ENCODE measurements at places on chromosomes 7 and 10.

DNA sequence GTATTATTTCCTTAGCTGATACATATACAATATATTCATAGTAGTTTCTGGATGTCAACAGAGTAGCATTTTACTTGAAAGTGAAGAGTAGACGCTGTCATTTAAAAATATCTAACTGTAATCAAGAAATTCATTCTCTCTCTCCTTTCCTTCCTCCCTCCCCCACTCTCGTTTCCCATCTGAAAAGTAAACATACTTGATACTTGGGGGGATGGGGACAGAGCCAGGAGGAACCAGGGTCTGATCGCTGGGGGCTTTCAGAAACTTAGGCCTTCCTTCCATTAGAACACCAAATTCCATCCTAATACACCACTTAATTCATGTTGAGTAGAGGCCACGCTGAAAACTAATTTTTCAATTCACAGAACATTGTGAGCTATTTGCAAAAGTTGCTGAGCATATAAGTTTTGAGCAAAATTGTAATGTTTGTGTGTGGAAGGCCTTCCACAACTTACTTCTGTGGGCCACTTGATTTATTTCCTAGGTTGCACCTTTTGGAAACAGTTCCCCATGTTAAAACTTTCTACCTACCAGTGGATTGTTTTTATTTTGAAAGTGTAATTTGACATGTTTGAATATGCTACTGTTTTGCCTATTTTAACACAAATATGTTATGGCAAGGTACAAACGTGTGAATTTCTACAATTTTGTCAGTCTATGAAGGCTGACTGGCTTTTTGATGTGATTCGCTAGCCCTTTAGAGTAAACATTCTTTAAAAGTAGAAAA is 35.2 kb downstream of the CNPY1 start:
- no peak for DNase-seq

DNA sequence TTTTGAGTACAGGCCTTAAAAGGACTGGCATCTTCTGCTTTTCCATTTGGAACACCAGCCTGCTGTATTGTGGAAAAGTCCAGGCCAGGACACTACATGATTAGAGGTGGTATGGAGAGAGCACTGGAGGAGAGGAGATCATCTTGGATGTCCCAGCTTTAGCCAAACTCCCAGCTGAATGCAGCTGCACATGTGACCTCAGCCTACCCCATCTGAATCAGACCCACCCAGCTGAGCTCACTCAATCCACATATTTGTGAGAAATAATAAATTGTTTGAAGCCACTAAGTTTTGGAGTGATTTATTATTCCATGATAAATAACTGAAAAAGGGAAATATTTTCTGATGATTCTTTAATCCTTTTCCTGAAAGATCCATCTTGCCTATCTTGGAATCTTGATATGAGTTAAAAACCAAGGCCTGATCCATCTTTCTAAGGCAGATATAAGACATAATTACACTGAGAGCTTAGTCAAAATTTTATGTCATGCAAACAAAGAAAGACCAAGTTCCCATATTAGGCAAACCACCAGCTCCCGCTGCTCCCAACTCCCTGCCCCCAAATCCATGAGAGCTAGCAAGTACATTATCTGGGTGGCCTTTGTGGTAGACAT is 55.1 kb upstream of the TRIL start:
- DNase-seq: no peak

DNA sequence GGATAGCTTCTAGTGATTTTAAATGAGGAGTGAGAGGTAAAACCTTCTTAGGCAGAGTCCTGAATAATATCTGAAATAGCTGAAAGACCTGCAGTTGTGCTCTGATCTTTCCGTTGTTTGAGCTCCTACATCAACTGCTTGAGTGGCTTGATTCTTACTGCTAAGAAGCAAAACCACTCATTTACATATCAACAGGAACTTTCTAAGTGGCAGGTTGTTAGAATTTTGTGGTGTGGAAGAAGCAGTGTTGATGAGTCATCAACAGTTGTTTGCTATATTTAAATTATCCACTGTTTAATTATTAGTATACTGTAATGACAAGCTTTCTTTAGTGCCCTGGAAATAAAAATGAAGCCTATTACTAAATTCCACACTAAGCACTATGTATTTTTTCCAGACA is 689.5 kb downstream of the DNAJB9 start:
- no peak for DNase-seq

DNA sequence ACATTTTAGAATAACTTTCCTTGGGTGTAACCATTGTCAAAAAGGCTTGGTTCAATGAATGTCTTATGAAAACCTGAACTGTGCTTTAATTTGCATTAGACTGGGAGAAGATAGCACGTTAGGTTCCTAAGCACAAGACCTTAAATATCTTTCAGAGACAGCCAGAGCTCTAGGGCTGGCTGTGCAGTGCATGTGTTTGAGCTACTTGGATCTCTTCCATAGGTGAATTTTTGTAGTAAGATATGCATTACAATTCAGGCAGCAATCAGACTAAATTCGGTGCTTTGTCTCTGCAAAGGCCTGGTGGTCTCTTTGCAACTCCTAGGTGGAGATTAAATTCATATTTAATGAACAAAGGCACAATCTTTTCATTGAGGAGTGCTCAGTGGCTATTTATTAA is 192.0 kb downstream of the ZNF438 start:
- DNase-seq: no peak

- DNase-seq: no peak
Measured at GRCh38 chr10:11831520-11831951, 8.4 kb downstream of the PROSER2 start.

GRCh38 chr10:60963441-60964256 is 19.7 kb upstream of the RHOBTB1 start:
- no peak for DNase-seq

DNA sequence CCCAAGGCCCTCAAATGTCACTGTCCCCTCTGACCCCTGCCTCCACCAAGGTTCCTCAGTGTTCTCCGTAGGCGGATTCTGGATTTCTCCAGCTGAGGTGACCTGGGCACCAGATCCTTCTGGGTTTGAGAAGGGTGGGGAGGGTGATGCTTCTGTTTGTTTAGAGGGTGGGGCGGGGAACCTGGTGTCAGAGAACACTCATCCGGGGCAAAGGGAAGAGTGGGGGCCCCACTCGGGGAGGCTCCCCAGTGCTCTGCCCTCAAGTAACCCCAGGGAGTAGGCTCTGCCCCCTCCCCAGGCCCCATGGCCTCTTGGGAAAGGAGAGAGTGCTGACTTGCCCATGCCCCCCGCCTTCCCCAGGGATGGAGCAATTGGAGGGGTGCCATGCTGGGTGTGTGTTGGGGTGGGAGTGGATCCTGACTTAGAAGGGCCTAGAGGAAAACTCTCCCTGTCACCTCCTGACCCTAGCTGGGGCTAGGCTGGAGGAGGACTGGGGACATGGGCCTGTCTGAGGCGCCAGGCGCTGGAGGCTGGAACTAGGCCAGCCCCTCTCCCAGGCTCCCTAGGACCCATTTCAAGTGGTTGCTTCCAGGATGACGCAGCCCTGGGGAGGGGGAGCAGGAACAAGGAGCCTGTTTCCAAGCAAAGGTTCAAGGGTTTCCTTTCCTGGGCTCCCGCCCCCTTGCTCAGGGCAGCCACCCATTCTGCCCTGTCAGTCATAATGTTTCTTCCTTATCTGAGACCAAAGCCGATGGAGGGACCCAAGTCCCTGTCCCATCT is 27.9 kb downstream of the KAZALD1 start:
- no peak for DNase-seq

DNA sequence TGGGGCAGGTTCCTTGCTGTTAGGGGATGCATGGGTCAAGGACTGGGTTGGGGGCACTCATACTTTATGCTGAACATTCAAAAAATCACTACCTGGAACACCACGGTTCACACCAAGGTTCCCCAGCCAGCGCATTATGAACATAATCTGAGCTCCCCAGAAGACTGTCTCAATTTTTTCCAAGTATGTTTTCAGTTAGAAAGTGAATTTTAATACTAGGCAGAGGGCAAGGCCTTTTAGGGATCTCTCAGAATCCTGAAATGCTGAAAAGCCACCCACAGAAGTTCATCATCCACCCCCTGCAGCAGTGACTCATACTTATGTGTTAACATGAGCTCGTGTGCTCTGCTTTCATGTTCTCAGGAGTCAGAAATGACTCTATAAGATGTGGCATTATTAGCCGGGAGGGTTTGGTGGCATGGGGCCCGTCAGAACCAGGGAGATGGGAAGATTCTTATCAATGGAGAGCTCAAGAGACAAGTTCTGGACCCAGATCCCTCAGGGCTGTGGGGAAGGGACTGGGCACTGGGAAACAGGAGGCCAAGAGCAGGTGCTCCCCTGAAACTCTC is 185.2 kb upstream of the ITGB1 start:
- peak; percentile 64 for DNase-seq

DNA sequence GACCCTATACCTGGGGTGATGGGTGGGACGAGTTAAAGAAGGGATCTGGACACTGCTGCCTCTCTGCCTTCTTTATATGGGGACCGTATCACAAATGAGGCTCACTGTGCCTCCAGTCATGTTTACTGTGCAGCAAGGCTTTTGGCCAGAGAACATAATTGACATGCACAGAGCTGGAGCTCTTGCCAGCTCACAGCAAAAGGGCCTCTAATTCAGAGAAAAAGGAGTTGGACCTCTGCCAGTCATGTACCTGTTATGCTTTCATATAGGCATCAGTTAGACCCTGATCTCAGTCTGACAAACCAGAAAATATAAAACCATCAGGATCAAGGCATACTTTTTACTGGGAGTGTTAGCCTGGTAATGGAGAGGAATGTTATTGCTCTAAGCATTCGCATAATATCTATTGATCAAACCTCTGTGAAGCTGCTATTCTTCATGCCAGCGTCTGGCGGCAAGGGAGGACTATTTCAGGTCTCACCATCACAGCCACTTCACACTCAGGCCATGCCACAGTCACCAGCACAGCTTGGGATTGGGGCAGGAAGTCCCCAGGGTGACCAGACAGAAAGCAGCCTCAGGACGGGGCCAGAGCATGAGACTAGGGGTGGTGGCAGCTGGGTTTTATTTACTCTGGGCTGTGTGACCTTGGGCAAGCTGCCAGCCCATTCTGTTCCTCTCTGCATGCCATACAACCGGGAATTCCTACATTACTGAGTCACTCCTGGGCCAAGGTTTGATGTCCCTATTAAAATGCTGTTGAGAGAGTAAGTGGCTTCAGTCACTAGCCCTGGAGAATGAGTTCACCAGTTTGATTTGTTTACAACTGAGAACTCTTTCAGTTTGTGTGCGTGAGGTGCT is 90.1 kb downstream of the NPSR1 start:
- no peak for DNase-seq

GRCh38 chr10:71840958-71841335 is 10.1 kb downstream of the PSAP start:
- DNase-seq: no peak
